Hair follicle dermal papilla cell (primary cell): ENCODE measurements at places on chromosomes 2 and 18. TPM values are rescaled to one million over a fixed set of nuclear protein-coding genes. Genes with fewer than 3 reads are reported as not detected.

LBX2 gene
- total RNA-seq, result 1.9 and 2.1 TPM in 2 replicates

PRKAG3 gene
- total RNA-seq, result 0.16 TPM in 1 of 2 replicates, not detected in the other

NAT8 gene
- total RNA-seq, result not detected in 2 replicates

DGKD gene
- total RNA-seq, result 10.1 and 11.0 TPM in 2 replicates

ELOA2 gene
- total RNA-seq, result not detected in 2 replicates

SLC39A6 gene
- 123 and 133 TPM in 2 replicates for total RNA-seq

HOXD10 gene
- total RNA-seq, result not detected in 2 replicates

EN1 gene
- 22.9 and 23.7 TPM in 2 replicates for total RNA-seq

NFE2L2 gene
- 51.4 and 55.2 TPM in 2 replicates for total RNA-seq
